ENCODE measurements at places on chromosomes 3 and 15.

DNA sequence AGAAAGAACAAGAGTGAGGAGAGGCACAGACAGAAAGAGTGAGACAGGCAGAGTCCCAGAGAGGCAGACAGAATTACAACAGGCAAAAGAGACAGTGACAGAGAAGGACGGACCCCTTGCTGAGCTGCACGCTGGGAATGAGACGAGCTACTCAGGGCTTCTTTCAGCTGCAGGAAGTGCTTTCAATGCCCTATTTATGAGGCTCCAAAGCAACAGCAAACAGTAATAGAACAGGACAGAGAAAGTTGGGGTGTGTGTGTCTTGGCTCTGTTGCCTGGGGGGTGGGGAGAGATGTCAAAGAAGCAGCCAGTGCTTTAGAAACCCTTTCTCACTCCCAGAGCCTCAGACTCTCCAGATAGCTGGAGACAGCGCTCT is 502 bp upstream of the TIMP4 start:
- DNase-seq = peak; percentile 28

DNA sequence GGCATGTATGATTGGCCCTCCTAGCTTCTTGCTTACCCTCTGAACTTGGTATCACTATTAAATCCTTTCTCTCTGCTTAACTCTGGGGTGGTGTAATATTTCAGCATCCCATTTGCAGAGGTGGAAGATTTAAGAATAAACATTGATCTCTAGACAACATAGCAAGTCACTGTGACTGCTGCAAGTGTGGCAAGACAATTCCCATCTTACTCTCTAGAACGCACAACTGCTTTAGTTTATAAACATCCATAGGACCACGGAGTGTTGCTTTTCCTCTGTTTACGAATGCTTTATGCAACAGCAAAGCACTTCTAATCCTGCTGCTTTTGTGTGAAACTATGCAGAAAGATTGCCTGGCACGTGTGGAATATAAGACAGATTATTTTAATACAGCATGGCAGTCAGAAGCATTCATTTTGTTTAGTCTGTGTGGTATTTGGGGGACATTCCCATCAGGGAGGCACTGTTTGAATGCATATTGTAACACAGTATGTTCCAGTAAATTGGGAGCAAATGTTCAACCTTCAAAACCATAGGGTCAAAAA is 338.9 kb upstream of the TMCO5A start:
- no peak for DNase-seq

GRCh38 chr3:129433565-129433964 is 5.1 kb upstream of the EFCAB12 start:
- DNase-seq = no peak

GRCh38 chr15:49438962-49439631 is 16.1 kb downstream of the FGF7 start:
- DNase-seq = no peak

DNA sequence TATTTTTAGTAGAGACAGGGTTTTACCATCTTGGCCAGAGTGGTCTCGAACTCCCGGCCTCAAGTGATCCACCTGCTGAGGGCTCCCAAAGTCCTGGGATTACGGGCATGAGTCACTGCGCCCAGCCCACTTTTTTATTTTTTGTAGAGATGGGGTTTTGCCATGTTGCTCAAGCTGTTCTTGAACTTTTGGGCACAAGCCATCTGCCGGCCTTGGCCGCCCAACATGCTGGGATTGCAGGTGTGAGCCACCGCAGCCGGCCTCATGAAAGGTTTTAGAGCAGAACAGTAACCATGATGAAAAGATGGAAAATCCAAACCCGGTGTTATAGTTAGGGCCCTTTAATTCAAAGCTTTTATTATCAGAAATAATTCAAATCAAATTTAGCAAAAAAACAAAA is 15.6 kb upstream of the MB21D2 start:
- DNase-seq = no peak

DNA sequence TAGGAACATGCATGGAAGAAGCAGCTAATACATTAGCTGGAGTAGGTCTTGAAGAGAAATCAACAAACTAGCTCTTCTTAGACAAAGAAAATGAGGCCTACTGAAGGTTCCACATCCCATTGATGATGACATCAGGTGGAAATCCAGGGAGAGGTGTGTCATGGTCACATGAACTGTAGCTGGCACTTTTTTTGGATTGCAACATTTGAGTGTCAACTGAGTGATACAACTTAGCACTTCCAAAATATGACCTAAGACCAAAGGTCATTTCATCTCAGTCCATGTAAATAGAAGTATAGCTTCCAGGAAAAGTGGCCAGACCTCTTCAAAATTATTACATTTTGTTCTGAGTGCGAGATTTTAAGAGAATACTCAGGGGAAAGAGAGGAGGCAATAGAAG is 117.2 kb upstream of the MEIS2 start:
- no peak for DNase-seq
